Stimulated activated CD8-positive, alpha-beta memory T cell treated with anti-CD3 and anti-CD28 coated beads, Interleukin-4, amount 100 ng/mL, for 1 hour (primary cell): ENCODE measurements at places on chromosomes 1 and 21.

DNA sequence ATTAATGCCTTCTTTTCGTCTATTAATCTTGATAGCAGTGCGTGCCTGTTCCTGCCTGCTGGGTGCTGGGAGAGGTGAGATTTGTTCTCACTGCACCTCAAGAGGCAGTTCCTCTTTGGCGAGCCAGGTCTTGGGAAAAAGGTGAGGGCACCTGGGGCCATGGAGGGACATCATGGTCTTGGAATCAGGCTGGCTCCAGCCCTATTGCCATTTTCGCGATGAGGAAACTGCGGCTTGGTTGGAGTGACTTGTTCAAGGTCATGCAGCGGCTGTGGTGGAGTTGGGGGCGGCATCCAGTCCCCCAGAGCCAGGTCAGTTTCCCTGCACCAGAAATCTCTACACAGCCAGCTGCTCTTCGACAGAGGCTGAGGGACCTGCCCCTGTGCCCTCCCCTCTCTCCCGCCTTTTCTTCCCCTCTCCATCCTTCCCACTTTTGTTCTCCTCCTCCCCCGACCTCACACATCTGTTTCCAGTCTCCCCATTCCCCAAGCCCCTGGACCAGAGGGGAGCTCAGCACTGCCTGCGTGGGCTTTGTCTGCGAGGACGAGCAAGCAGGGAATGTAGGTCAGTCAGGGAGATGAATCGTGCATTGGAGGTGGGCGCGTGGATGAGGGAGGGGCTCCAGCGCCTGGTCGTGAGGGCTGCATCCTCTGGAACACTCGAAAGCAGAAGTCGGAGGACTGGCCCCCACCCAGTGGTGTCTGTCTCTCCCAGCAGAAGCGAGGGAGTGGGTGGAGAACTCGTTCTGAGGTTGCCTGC, 135.1 kb downstream of the ACTL8 start:
- no peak for DNase-seq

DNA sequence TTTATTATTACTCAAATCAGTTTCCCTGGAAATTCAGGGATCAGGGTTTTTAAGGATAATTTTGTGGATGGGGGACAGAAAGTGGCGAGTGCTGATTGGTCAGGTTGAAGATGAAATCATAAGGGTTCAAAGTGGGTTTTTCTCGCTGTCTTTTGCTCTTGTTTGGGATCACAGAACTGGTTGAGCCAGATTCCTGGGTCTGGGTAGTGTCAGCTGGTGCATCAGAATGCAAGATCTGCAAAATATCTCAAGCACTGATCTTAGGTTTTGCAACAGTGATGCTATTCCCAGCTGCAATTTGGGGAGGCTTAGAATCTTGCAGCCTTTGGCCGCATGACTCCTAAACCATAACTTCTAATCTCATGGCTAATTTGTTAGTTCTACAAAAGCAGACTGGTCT, 9.3 kb downstream of the CHI3L2 start:
- DNase-seq, result no peak

GRCh38 chr1:92980732-92981647, 19.7 kb upstream of the DIPK1A start:
- DNase-seq, result no peak

DNA sequence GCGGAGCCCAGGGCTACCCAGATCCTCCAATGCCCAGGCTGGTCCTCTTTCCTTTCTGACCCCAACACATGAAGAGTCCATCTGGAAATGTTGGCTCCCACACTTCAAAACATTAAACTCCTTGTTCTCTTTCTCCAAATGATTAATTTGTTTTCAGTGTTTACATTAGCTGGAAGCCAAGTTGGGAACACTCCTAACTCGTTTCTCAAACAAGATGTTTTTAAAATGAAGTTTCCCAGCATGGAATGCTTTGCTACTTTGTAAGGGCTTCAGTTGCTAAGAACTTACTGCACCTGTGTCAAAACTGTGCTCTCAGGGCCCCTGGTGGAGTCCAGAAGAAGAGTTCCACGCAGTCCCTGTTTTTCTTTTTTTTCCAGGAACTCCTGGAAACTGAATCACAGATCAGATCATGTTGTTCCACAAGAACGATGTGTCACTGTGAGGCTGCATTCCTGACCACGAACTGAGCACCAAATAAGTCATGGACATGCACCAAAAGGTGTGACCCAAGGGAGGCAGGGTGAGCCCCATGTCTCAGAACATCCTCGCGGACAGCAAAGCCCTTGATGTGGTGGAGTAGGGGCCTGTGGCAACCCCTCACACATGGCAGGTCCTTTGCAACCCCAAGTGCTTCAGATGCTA, 257.3 kb downstream of the KCNJ6 start:
- DNase-seq, result no peak
